Hippocampal formation (tissue), 2 donors: ENCODE measurements at places on chromosomes 7 and 10.

DNA sequence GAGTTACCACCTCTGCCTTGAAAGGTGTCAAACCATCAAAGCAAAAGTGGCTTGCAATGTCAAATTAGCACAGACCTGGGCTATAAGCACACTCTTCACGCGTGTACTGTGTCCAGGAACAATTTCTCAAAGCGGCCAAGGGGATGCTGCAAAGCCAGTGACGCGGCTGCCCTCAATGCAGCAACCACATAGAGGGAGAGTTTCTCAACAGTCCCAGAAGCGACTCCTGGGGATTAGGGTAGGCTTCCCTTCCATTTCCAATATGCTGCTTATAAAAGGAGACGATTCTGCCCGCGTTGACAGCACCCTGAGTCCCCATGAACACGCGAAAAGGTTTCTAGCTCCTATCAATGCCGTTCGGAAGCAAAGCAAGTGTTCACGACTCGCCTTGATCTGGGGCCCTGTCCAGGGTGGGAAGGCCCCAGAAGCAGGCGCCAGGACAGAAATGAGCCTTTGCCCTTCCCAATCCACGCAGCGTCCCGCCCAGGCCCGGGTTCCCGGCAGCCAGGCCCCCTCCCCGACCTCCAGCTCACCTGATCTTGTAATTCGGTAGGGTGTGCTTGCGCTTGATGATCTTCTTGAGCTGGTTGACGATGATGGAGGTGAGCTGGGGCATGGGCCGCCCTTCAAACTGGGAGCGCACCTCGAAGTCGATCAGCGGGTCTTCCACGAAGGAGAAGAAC lies 1.3 kb downstream of the PDZD8 start:
- no peak for DNase-seq

DNA sequence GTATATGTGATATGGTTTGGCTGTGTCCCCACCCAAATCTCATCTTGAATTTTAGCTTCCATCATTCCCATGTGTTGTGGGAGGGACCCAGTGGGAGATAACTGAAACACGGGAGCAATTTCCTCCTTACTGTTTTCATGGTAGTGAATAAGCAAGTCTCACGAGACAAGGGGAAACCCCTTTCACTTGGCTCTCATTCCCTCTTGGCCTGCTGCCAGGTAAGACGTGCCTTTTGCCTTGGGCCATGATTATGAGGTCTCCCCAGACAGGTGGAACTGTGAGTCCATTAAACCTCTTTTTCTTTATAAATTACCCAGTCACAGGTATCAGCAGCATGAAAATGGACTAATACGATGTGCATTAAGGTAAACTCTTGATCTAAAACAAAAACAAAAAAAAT lies 357.1 kb upstream of the AOAH start:
- no peak for DNase-seq

DNA sequence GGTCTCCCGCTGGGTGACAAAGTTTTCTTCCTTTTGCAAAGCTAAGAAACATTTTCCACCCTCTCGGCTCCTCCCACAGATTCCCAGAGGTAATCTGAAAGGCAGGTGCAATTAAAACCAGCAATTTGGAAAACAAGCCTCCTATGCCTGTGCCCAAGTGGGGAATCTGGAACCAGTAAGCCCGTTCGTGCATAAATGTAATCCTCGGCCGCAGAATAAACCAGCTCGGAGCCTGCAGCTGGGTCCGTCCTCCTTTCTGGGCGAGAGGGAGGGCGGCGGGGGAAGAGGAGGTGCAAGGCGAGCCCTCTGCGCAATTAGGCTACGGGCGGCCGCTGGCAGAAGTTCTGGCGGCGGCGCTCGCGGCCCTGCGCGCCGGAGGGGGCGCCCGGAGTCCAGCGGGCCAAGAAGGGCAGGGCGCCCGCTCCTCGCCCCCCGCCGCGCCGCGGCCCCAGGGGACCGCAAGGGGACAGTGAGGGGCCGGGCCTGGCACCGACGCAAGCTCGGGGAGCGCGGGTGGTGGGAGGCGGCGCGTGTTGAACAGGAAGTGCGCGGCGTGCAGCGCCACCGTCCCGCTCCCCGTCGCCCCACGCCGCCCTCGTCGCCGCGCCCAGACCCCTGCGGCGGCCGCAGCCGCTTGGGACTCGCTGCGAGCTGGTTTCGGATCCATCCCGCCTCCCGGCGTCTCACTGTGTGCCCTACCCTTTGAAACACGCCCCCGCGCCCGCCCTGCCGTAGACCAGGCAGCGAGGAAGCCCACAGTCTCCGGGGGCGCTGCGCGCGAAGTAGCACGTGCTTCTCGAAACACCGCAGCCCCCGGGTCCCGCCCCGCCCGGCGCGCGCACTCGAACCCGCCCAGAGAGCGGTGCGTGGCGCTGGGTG lies at the start of gene PRKAG2:
Gene PRKAG2, minus strand, starts transcription at position 217 of the 879 bp plus-strand sequence. CDS start 495 bp downstream, outside the sequence.
- no peak for DNase-seq

GRCh38 chr10:103007017-103007416 lies 88.9 kb downstream of the CNNM2 start:
- DNase-seq: no peak

DNA sequence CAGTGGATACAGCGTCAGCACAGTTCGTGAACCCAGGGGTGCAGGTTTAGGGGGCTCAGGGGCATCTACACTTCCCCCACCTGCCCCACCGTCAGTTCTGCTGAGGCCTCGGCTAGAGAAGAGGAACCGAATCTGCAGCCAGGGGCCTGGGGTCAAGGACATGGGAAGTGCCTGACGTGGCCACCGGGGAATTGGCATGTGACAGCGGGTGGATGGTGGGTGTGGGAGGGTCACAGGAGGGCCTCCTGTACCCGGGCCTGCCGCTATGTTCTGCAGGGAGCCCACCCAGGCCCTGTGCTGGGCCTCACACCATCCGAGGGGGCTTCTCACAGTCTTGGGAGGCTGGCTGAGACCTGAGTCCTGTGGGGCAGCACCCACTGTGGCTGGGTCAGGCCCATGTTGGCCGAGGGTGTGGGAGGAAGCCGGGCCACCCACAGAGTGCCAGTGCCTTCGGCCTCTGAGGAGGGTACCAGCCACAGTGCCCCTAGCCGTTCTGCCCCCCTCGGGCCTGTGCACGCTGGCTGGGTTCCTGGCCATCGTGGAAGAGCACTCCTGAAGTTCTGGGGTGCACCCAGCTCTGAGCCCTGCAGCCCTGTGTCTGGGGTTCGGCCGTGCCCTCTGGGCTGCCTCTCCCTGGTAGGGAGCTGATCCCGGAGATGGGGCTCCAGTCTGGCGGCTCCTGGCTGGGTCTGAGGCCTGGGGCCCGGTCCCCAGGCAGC lies 5.9 kb downstream of the TTYH3 start:
- DNase-seq: no peak

GRCh38 chr10:6507311-6507710 lies 72.8 kb downstream of the PRKCQ start:
- DNase-seq: peak; percentile 60

DNA sequence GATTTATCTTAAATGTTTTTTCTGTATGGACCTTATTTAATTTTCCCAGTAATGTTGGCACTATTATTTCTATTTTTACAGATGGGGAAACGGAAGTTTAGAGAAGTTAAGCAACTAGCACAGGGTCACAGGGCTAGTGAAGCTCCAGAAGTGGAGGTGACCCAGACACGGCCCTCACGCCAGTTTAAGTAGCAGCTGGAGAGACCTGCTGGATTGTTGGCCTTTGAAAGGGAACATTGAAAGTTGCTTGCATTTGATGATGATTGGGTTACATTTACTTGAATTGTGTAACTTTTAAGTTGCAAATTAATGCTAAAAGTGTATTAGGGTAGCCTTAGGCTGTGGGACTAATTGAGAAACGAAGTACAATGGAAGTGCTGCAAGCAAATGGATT lies 25.6 kb downstream of the CDK14 start:
- DNase-seq: no peak

GRCh38 chr7:43164757-43165156 lies 52.3 kb downstream of the HECW1 start:
- no peak for DNase-seq

DNA sequence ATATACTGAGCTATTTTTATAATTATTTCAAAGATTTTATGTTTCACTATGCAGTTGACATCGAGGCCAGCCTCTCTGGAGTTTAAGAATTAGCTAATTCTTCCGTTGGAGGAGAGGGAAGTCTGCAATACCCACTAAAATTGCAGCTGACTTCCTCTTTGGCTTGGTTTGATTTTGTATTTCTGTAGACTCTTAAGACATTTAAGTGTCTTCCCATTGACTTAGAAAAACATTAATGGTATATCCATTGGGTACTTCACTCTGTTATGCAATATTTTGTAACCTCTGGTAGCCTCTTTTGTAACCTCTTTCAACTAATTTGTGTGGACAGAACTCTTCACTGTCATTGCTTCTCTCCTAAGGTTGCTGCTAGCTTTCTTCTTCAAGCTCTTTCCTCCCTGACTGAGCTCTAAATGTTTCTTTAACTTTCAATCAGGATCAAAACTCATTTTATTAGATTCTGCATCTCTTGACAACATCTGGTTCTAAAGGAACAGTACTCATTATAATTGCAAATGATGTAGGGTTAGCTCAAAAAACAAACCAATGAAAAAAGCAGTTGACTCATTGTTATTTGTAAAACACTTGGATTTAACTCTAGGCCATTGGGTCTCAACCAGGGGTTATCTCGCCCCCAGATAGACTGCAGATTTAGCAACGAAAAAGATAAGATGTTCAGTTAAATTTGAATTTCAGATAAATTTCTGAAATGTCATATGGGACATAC lies 1.7 kb upstream of the ANKRD22 start:
- no peak for DNase-seq

- DNase-seq: no peak
These were observed 280.1 kb downstream of the TCF7L2 start for GRCh38 chr10:113230011-113230610.
